ENCODE measurements at places on chromosomes 3 and 15. TPM values are rescaled to one million over a fixed set of nuclear protein-coding genes. Genes with fewer than 3 reads are reported as not detected.

The PLAAT1 gene
- 0.72 TPM for total RNA-seq

The ACTC1 gene
- total RNA-seq: 25.0 TPM

The GOLGA8O gene
- 2.5 TPM for total RNA-seq

The SPSB4 gene
- 0.57 TPM for total RNA-seq

The SLC7A14 gene
- total RNA-seq: not detected

The HRH1 gene
- total RNA-seq: 32.3 TPM

The RPL39L gene
- 5.7 TPM for total RNA-seq

The TGM5 gene
- total RNA-seq: not detected

The ADAMTS17 gene
- 2.2 TPM for total RNA-seq

The FGD5 gene
- 40.1 TPM for total RNA-seq

The TPRG1 gene
- 2.7 TPM for total RNA-seq

DNA sequence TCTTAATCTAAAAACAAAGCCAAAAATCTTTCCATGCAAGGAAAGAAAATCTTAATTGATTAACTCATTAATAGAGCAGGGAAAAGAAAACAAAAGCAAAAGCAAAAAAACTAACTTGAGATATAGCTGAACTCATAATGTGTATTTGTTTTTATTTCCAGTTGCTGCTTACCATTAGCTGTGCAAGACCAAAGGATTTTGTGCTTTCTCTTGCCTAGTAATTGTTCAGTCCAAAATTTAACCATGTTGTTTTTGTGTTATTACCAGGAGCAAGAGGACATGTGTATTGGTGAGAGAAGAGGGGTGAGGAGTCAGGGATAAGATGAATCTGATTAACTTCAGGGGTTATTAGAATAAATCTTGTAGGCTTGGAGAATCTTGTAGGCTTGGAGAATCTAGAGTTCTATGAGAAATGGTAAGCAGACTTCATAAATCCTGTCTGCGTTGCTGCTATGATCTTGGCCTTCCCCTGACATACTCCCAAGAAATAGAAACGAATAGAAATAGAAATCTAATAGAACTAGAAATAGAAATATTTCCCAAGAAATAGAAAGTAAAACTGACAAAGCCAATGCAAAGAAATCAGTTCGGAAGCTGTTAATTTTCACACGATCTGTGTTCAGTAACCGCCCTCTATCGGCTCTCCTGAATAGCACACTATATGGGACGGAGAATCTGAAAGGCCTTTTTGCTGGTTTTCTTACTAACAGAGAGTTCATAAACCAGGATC, 72.6 kb upstream of the TNFSF10 start:
- DNase-seq: no peak

- no peak for DNase-seq
Observed at GRCh38 chr3:4207672-4208071, 95.5 kb upstream of the SETMAR start.

- no peak for DNase-seq
Observed at GRCh38 chr3:66406163-66406562, 94.7 kb downstream of the LRIG1 start.

DNA sequence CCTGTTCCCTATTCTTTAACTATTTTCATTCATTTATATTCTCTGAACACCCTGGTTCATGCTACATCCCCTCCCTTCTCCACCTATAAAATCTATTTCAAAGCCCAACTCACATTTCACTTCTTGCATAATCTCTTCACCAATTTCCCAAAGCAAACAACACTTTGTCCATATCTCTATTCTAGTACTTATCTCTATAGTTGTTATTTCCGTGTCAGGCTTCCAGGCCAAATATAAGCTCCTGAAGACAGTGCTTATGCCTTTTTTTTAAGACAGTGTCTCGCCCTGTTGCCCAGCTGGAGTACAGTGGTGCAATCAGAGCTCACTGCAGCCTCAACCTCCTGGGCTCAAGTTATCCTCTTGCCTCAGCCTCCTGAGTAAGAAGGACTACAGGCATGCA, 43.6 kb downstream of the DNAH12 start:
- no peak for DNase-seq

DNA sequence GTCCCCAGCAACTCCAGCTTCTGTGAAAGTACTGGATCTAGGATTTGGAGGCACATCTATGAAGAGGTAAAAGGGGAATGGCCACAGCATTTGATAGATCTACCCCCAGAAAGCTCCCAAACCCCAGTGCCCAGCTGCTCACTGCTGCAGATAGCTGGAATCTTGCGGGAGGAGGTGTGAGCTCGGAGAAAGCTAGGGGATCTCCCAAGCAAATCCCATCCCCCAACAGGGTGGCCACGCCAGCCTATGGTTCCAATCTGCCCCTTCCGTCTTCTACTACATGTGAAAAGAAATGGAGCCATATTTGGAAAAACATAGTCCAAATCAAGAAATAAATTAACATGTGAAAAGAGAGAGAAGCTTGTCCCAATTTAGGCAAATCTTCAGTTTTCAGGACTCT, 42.0 kb downstream of the SEMA5B start:
- no peak for DNase-seq

GRCh38 chr3:112582244-112582874, 20.5 kb downstream of the SLC35A5 start:
- DNase-seq: peak; percentile 56

DNA sequence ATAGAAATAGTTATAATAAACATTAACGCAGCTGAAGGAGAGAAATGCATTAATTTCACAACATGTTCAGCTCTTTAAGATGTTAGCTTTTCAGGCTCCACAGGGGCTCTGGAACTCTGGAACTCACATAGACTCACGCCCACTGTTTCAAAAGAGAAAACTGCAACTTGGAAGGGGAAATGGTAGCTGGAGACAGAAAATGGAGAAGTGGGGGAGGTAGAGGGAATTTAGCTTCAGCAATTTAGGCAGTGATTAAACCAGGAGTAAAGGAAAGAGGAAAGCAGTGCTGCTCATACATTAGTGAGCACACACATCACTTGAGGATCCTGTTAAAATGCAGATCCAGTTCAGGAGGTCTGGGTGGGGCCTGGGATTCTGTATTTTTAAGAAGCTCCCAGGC, 274.8 kb upstream of the TRIM42 start:
- DNase-seq: no peak

- no peak for DNase-seq
Observed at GRCh38 chr3:17023006-17023664, 138.4 kb downstream of the PLCL2 start.

GRCh38 chr15:90929246-90930019, 2.9 kb downstream of the HDDC3 start:
- no peak for DNase-seq

DNA sequence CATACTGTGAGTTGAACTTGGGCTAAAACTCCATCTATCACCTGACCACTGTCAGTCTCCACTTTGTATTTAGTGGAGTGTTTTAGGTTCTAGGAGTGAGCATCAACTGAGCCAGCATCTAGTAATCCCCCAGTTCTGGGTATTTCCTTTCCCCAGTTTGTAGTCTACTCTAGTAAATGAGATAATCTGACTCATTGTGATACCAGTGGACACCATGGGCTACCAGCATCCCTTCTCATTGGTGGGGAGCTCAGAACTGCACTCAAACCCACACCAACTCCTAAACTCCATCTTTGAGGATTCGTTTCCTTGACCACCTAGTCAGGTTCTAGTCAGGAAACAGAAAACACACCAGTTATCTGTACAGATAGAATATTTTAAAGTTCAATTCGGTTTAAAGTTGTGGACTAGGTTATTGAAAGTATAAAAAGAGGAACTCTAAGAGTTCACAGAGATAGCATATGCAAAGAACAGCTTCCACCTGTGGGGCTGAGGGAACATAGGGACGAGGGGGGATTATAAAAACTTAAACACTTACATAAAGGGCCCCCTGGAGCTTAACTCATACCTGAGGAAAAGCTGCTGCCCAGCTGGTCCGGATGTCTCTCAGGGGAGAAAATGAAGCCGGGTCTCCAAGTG, 36.0 kb downstream of the LEO1 start:
- no peak for DNase-seq

GRCh38 chr3:101803173-101803782, 24.3 kb downstream of the NXPE3 start:
- no peak for DNase-seq

- DNase-seq: no peak
Observed at GRCh38 chr3:181712553-181713279, 991 bp downstream of the SOX2 start.

DNA sequence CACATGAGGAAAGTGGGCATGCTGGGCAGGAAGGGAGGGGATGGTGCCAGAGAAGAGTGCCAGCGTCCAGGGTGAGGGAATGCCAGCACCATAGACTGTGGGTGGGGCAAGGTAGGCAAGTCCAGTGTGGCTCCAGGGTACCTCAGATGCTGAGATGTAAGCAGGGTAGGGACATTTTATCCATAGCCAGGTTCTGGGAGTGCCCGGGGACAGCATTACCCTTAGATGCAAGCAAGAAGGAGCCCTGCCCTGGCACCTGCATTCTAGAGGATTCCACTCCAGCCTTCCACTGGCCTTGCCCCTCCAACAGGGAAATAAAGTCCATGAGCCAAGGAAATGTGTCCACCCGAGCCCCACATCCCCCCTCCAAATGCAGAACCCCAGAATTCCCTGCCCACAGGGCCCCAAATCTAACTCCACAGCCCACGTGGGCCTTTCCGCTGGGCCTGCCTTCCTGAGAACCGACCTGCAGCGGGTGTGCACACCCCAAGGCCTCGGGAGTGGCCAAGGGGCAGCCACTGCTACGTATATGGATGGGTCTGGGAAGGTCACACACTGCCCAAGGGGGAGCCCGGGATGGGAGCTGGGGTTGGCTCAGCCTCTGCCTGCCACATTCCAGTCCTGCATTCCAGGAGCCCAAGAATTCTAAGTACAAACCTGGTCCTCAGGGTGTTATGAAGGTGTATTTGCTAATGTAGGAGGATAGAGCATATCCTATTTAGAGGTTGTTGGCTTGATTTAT, 20.3 kb upstream of the CYP11A1 start:
- peak; percentile 50 for DNase-seq

DNA sequence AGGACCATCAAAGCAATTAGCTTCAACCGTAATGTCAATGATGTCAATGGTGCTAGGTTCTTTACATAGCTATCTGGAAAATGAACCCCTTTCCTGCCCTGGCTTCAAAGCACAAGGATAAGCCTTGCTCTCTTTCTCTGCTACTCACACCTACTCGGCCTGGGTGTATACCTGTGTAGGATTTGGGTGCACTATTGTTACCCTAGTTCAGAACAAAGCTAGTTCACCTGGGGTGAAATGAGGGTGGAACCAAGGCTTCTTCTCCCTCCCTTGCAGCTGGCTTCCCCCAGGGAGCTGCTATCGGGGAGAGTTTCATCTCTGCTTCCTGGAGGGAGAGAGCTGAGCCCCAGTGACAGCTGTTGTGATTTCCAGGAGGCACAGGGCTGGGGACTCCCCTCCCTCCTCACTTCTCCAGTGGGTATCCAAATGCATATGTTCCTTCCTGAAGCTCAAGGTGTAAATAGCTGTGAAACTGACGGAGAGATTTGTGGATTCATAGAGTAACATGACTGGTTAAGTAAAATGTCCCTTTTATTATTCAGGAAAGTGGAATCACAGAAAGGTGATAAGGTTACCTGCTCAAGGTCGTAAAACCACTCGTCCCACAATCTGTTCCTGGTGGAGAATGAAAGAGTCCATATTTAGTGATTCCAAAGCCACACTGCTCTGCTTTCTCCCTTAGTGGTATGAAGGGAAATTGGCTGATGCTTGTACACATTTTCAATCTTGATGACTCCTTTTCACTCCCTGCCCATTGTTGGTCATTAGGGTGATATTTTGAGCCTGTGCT, 11.8 kb upstream of the C3orf70 start:
- no peak for DNase-seq

Data from kidney (tissue), 22 donors.